GF-D8 (cell line): ENCODE measurements at places on chromosomes 5 and 9.

DNA sequence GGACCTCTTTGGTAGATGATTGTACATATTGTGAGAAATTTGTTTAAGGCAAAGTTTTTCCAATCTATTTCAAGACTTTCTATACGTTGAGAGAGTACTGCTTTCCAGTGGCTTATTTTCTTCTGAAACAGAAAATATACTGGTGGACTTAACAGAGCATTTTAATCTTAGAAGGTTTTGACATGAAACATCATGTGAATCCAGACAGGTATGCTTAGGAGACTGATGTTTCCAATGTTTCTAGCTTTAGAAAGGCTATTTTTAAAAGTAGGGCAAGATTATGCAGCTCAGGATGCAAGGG is 71.0 kb downstream of the PIK3R1 start:
- DNase-seq: no peak

DNA sequence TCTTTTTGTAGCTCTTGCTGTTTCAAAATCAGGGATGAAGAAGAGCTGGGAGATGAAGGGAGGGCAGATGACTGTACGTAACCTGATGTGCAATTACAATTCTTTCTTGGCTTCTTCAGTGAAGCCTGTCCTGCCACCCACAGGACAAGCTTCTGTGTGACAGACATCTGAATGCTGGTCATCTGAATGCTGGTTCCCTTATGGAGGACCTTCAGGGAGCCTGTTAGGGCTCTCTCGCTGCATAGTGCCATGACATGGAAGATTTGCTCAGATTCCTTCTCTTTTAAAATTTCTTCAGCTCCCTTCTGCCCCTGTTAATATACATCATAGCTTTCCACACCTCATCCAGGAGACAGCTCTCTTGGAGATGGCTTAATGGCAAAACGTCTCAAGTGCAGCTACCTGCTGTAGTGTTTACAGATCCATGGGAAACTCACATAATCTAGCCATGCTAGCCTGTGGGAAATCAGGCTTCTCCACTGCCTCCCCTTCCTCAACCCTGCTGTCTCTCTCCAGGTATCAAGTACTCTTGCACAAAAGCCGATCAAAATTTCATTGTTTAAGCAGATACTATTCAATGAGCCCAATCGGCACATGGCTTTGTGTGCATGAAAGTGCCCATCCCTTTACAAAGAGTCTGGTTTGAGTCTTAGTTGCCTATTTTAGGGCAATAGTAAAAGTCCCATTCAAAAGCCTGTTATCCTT is 134.6 kb downstream of the RAB3C start:
- DNase-seq: no peak

- no peak for DNase-seq
These were observed 54.6 kb upstream of the KCNIP1 start for GRCh38 chr5:170449232-170449631.

GRCh38 chr9:133333011-133333410 is 3.0 kb downstream of the SURF6 start:
- DNase-seq: no peak

DNA sequence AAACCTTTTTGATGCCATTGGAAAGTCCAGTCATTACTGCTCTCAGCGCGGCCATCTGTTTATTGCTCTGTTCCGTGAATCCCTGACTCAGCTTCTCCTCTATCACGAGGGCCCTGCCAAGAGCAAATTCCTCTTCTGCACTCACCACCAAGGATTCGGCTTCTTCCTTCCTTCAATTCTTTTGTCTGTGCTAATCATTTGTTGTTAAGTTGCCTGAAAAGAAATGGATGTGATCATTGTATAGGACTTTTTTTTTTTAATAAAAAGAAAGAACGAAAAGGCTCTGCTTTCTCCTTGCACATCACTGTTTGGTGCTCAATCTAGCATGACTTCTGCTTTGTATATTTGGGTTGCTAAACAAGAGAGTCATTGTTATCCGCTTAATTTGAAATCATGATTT is 128.7 kb upstream of the PIK3R1 start:
- no peak for DNase-seq

GRCh38 chr5:113020461-113021273 is 44.1 kb downstream of the DCP2 start:
- no peak for DNase-seq

DNA sequence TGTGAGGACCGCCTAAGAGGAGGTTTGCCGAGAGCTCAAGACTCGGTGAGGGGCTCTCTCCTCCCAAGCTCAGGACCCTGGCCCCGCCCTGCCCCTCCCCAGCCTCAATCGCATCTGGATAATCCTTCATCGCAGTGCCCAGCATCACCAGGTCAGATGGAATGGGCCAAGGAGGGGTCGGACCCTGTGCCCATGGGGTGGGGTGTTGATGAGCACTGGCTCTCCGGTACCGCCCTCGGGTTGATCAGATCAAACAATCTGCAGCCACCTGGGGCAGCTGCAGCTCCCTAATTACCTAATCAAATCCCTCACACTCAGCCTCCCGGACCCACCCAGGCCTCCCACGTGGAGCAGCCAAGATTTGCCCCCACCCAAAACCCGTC is 24.4 kb upstream of the TDRD7 start:
- no peak for DNase-seq

DNA sequence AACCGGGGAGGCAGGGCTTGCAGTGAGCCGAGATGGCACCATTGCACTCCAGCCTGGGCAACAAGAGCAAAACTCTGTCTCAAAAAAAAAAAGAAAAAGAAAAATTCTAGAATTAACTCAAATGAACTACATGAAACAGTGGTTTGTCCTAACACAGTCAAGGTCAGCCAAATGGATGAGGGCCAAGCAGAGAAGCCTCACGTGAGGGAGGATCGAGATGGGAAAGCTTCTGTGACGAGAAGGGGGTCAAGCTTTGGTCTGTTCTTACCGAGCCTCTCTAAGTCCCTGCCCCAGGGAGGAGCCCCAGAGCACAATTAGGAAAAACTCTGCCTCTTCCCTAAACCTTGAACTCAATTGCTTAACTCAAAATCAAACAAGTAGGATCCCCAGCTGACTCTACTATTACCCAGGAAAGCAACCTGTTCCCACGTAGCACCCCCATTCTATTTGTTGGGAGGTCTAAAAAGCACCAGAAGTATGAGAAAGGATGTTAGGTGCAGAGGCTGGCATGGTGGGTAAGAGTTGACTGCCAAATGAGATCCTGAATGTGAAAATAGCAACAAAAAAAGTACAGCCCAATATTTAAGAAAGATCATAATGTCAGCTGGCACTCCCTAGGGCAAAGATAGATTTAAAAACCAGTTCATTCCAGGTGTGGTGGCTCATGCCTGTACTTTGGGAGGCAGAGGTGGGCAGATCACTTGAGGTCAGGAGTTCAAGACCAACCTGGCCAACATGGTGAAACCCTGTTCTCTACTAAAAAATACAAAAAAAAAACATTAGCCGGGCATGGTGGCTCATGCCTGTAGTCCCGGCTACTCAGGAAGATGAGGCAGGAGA is 7.2 kb downstream of the ALDH7A1 start:
- DNase-seq: no peak

DNA sequence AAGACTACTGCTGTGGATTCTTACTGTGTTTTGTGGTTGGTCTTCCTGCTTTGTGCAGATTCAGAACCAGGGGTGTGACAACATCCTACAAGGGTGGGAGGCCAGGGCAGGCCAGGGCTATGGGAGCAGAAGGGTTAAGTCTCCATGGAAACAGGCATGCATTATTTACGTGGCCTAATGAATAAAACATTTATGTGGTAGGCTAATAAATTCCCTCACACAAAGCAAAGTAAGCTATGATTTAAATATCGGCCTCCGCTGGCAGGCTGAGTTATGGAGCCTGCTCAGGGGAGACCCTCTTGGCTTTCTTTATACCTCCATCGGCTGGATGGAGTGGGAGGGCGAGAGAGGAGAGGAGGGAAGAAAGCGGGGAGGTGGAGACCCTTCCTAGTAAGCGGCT is 230.3 kb upstream of the MVB12B start:
- no peak for DNase-seq

DNA sequence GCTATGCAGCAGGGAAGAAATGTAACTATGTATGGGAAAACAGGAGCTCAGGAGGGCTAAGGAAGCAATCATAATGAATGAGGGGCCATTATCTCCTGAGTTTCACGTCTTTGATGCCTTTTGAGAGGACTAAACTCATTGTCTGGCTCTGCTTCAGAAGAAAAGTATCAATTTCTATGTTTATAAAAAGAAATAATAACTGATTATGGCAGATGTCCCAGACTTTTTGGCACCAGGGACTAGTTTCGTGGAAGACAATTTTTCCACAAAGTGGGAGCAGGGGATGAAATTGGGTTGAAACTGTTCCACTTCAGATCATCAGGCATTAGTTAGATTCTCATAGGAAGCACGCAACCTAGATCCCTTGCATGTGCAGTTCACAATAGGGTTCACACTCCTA is 8.7 kb upstream of the IL7R start:
- no peak for DNase-seq

DNA sequence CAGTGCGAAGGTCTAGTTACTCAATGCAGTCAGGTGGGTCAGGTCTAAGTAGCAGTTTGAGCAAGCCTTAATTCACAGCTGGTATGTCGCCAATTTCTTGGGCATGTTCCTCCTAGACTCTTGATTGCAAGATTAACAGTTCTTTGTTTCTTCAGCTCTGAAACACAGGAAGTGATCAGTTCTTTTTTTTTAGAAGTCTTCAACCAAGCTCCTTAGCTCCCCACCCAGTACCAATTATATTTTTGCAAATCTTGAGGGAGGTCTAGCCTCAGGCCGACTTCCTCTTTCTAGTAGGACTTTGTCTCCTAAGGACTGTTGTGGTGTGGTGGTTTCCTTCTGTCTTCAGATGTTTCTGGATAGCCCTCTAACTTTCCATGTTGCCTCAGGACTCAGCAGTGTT is 2054.2 kb downstream of the MAT2B start:
- peak; percentile 97 for DNase-seq

- DNase-seq: no peak
These were observed 58.2 kb upstream of the CKS2 start for GRCh38 chr9:89252651-89253267.

- peak; percentile 48 for DNase-seq
These were observed 6.6 kb downstream of the FBXW11 start for GRCh38 chr5:171999877-172000276.

- no peak for DNase-seq
These were observed 10.6 kb upstream of the FEM1C start for GRCh38 chr5:115555084-115555633.

DNA sequence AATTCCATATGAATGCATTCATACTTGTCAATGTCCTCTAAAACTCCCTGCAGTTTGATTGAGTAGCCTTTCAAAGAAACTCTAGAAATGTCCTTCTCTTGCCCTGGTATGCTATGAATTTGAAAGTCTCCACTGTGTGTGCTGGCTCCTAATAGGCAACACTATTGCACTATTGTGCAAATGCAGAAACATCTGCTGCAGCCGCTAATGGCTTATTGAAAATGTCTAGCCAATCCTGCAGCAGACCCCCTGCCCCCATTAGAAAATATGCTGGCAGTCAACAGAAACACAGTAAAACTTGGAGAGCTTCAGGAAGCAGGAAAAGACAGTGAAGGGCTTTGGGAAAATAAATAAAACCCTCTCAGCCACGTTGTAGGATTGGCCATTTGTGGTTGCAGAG is 87.3 kb upstream of the GRAMD2B start:
- no peak for DNase-seq

DNA sequence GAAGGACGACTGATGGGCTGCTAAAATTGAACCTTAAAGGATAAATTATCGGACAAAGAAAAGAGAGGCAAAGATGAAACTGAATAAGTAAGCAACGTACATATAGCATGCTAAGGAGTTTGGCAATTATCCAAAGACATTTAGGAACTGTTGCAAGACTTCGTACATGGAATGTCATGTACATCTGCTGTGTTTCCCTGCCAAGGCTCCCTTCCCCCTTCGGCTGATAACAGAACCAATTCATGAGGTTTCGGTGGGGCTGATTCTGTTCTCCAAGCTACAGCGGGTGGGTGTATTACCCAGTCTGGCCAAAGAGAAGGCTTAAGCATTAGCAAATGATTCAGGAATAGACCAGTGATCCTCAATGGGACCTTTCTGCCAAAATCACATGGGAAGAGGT is 190.9 kb upstream of the FREM1 start:
- DNase-seq: no peak

DNA sequence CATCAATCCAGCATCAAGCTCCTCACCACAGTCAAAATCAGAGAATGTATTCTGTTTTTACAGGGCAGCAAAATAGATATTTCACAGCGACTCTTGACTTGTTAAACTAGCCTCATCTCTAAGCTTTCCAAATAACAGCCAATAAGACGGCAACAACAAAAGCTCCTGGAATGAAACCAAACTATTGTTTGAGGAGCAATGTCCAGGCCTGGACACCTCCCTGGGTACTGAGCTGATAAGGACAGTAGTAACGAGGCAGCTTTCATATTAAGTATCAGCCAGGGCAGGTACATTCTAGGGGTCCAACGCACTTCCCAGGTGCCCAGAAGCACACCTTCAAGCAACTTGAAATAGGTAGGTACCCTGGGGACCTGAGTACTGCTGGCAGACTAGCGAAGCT is 260.3 kb downstream of the ENC1 start:
- no peak for DNase-seq
